Prostate gland (tissue), 2 donors: ENCODE measurements at places on chromosomes 12 and 14. TPM values are rescaled to one million over a fixed set of nuclear protein-coding genes. Genes with fewer than 3 reads are reported as not detected.

DNA sequence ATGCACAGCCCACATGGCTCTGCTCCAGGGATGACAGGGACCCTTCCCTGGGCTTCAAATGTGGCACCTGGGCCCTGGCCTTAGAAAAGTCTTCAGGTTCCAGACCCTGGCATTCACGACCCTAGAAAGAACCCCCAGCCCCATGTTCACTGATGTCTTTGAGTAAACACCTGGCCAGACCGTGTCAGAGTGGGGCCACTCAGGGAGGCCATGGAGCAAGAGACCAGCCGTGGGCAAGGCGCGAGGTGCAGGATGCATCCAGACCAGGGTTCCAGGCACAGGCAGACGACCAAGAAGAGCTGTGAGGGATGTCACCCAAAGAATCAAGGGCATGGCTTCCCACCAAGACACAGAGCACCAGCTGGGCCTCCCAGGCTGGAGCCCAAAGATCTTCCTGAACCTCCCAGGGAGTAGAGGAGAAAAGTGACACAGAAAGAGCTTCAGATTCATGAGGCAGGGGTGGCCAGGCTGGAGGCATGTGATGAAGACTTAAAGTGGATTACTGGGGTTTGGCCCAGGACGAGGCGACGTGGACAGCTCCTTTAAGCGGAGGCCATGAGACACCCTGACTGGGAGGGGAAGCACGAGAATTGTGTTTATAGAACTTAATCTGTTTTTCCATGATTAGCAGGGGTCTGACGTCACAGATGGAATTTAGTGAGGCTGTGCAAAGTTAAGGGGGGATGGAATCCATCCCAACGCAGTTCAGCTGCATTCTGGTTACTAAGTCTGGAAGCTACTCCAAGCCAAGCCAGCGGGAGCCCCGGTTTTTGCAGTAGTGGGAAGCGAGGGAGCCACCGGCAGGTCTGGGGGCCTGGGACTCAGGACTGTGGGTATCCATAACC lies 61.6 kb downstream of the ARL6IP4 start:
- no peaks in the 10 kb centered on the region for H3K27me3 ChIP-seq
- H3K36me3 ChIP-seq: no peaks in the 10 kb centered on the region
- peaks cover 7% of the 10 kb centered on the region for H3K4me1 ChIP-seq
- H3K4me3 ChIP-seq: no peak overlapping the region

DNA sequence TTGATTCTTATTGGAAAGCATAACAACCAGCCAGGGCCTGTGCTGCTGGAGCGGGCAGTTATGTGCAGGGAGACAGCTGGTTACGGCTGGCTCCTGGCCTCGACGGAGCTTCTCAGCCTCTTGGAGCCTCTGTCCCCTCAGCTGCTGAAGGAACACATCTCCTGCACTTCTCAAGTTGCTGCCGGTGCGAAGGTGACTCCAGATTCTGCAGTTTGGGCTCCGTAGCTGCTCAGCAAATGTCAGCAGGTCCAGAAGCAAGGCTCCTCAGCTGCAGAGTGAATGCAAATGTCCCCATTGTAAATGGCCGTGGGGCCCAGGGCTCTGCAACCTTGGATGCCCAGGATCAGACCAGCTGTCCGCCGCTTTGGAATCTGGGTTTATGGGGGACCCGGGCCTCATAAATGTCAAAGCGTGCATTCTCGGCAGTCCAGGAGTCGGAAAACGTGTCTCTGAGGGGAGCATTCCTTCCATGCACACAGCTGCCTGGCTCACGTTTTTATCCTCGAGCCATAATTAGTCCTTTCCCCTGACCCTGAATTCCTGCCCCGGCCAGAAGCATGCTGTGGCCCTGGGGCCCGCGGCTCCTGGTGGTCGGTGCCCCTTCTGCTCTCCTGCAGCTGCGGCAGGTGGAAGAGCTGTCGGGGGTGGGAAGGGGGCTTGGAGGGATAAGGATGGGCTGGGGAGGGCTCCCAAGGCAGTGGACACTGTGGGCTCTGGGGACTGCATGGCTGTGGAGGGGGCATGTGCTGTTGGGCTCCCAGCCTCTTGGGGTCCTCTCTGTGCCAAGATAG lies 106.0 kb downstream of the KIF26A start:
- no peaks in the 10 kb centered on the region for H3K4me1 ChIP-seq

- no peaks in the 10 kb centered on the region for H3K4me1 ChIP-seq
- DNase-seq: no peak
- no peak overlapping the region for H3K4me3 ChIP-seq
- H3K27me3 ChIP-seq: no peaks in the 10 kb centered on the region
Observed at GRCh38 chr14:29486132-29486531, 441.5 kb downstream of the PRKD1 start.

- H3K4me3 ChIP-seq: no peak overlapping the region
- no peak overlapping the region for H3K27ac ChIP-seq
- DNase-seq: no peak
- no peaks in the 10 kb centered on the region for H3K36me3 ChIP-seq
Observed at GRCh38 chr14:81837304-81837703, 303.7 kb upstream of the SEL1L start.

DNA sequence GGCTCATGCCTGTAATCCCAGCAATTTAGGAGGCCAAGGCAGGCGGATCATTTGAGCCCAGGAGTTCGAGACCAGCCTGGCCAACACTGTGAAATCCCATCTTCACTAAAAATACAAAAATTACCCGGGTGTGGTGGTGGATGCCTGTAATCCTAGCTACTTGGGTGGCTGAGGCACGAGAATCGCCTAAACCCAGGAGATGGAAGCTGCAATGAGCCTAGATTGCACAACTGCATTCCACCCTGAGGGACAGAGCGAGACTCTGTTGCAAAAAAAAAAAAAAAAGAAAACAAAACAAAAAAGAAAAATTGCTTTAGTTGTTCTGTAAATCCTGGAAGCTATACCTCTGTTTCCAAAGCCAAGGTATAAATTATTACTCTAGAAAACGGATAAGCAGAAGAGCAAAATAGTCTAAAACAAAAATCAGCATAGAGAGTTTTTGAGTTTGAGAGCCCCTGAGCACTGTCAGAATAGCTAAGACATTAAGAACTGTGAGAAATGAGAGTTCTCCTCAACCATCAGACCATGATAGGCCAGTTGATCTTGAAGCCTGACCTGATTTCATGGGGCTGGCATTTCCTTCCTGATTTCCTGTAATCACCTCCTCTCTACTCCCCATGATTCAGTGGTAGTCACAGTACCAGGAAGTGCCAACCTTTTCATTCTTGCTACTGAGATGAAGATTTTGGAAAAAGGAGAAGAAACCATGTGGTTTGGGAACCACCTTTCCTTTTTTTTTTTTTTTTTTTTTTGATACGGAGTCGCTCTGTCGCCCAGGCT lies 31.7 kb downstream of the ATP2A2 start:
- H3K4me3 ChIP-seq: no peak overlapping the region
- H3K27ac ChIP-seq: no peak overlapping the region
- no peaks in the 10 kb centered on the region for H3K36me3 ChIP-seq
- H3K4me1 ChIP-seq: no peaks in the 10 kb centered on the region
- no peak for DNase-seq

- no peak overlapping the region for H3K4me3 ChIP-seq
- H3K4me1 ChIP-seq: peaks cover 82% of the 10 kb centered on the region
- H3K36me3 ChIP-seq: no peaks in the 10 kb centered on the region
Observed at GRCh38 chr14:99574099-99574880, 29.7 kb downstream of the CCDC85C start.

GRCh38 chr12:51281202-51281924 lies 11.1 kb upstream of the SMAGP start:
- DNase-seq: no peak
- no peak overlapping the region for H3K4me3 ChIP-seq
- H3K4me1 ChIP-seq: no peaks in the 10 kb centered on the region
- no peaks in the 10 kb centered on the region for H3K27me3 ChIP-seq

- H3K4me1 ChIP-seq: no peaks in the 10 kb centered on the region
- H3K4me3 ChIP-seq: no peak overlapping the region
- no peak overlapping the region for H3K27ac ChIP-seq
- no peak for DNase-seq
- no peaks in the 10 kb centered on the region for H3K36me3 ChIP-seq
Observed at GRCh38 chr12:34605955-34606748, 583.9 kb downstream of the ALG10 start.

- no peaks in the 10 kb centered on the region for H3K36me3 ChIP-seq
- H3K27ac ChIP-seq: no peak overlapping the region
- no peak overlapping the region for H3K4me3 ChIP-seq
- no peaks in the 10 kb centered on the region for H3K4me1 ChIP-seq
- no peaks in the 10 kb centered on the region for H3K27me3 ChIP-seq
- peak; percentile 12 for DNase-seq
Observed at GRCh38 chr12:47397664-47398281, 308.1 kb downstream of the RPAP3 start.

GRCh38 chr12:29104516-29104915 lies 44.6 kb upstream of the FAR2 start:
- no peaks in the 10 kb centered on the region for H3K27me3 ChIP-seq
- no peaks in the 10 kb centered on the region for H3K36me3 ChIP-seq
- H3K27ac ChIP-seq: no peak overlapping the region
- no peaks in the 10 kb centered on the region for H3K4me1 ChIP-seq

- H3K36me3 ChIP-seq: no peaks in the 10 kb centered on the region
- H3K27ac ChIP-seq: peak overlapping the region; percentile 9
- no peak for DNase-seq
- H3K27me3 ChIP-seq: no peaks in the 10 kb centered on the region
Observed at GRCh38 chr14:54627540-54628363, 60.8 kb downstream of the SAMD4A start.

DNA sequence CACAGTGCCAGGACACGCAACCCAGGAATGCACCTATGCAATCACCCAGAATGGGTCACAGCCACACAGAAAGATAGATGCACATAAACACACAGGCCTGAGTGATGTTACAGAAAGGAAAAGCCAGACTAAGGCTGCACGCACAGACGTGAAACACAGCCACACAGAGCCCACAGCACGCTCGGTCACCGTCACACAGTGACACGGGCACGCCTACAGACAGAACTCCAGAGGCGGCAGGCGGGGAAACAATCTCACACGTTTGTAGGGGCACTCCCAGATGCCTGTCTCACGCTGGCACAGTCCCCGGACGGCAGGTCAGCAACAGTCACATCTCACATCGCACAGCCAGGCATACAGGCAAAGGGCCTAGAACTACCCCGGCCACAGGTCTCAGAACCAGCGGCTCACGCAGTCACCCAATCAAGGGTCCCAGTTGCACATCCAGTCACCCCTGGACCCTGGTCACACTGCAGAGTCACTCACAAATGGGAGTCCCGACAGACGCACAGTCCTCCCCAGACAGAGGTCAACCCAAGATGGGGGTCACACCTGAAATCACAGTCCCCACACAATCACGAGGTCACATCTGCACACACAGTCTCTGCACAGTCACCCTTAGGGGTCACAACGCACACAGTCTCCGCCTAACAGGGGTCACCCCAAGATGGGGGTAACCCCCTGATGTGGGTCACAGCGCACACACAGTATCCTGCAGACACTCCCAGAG lies 790 bp downstream of the SSH1 start:
- peak overlapping the region; percentile 68 for H3K27ac ChIP-seq
- peak; percentile 59 for DNase-seq
- no peaks in the 10 kb centered on the region for H3K36me3 ChIP-seq
- no peaks in the 10 kb centered on the region for H3K27me3 ChIP-seq

- no peaks in the 10 kb centered on the region for H3K27me3 ChIP-seq
- no peaks in the 10 kb centered on the region for H3K4me1 ChIP-seq
- no peak for DNase-seq
- no peak overlapping the region for H3K27ac ChIP-seq
Observed at GRCh38 chr12:15356951-15357364, 34.6 kb downstream of the PTPRO start.

- H3K27me3 ChIP-seq: no peaks in the 10 kb centered on the region
- H3K4me3 ChIP-seq: no peak overlapping the region
- no peak overlapping the region for H3K27ac ChIP-seq
- no peaks in the 10 kb centered on the region for H3K4me1 ChIP-seq
- DNase-seq: no peak
- no peaks in the 10 kb centered on the region for H3K36me3 ChIP-seq
Observed at GRCh38 chr12:31363416-31363809, 37.5 kb upstream of the SINHCAF start.

Gene OTUB2
- total RNA-seq: 1.5 TPM

Gene TTC6
- total RNA-seq: 88.2 TPM

Gene JAG2
- total RNA-seq: 30.5 TPM

Gene GSKIP
- 28.9 TPM for total RNA-seq

Gene RARG
- 30.4 TPM for total RNA-seq

Gene TMEM121
- 15.7 TPM for total RNA-seq
